ENCODE measurements at places on chromosomes 2 and 18. TPM values are rescaled to one million over a fixed set of nuclear protein-coding genes. Genes with fewer than 3 reads are reported as not detected.

DNA sequence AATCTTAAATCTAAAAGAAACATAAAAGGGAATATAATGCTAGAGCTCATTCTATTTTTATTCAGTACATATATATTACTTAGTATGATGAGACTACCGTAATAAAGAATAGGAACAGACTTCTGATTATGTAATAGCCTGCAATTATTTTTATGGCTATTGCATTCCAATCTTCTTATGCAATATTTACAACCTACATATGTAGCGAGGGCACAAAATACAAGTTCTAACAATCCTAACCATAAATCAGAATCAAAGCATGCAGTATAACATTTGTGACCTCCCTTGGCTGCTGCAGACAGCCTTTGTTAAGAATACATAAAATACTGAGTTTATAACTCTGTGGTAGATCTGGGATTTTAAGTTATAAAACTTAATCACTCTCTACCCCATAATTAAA, 177.6 kb downstream of the BABAM2 start:
- H3K27ac ChIP-seq, result no peak overlapping the region
- peaks cover 11% of the 10 kb centered on the region for H3K4me1 ChIP-seq
- H3K27me3 ChIP-seq, result no peaks in the 10 kb centered on the region

DNA sequence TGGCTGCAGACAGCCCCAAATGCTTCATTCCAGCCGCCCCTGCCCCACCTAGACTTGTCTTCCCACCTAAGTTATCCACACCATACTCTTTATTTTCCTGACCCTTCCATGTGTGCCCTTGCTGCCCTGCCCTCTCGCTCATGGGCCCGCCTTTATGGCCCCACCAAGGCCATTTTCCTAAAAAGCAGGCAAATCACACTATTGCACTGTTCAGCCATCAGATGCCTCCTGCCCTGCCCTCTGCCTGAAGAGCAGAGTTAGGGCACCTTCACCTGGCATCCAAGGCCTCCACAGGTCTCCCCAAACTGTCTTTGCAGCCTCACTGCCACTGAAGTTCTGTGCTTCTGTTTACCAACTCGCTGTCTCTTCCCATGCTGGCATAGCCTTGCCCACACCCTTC, 496.7 kb downstream of the EIPR1 start:
- H3K4me3 ChIP-seq, result no peak overlapping the region
- H3K27me3 ChIP-seq, result no peaks in the 10 kb centered on the region
- no peaks in the 10 kb centered on the region for H3K4me1 ChIP-seq
- no peak for DNase-seq
- H3K36me3 ChIP-seq, result no peaks in the 10 kb centered on the region

- H3K27me3 ChIP-seq, result peaks cover 3% of the 10 kb centered on the region
- H3K36me3 ChIP-seq, result no peaks in the 10 kb centered on the region
- no peaks in the 10 kb centered on the region for H3K4me1 ChIP-seq
- no peak overlapping the region for H3K27ac ChIP-seq
- no peak overlapping the region for H3K4me3 ChIP-seq
- no peak for DNase-seq
Observed at GRCh38 chr2:191434072-191434471, 188.9 kb downstream of the MYO1B start.

DNA sequence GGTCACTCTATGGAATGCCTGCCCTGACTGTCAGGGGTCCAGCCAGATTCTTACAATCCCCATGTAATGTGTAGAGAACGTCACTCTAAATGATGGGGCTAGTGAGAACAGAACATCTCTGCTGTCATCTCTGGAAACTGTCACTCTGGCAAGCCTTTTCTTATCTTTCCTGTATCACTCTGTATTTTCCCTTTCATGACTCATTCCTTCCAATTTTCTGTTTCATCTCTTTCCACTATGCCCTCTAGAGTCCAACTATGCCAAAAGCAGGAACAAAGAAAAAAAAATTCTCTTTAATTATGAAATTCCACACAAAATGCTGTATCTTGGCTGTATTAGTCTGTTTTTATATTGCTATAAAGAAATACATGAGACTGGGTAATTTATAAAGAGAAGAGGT, 608.8 kb downstream of the ADCYAP1 start:
- no peak for DNase-seq
- no peaks in the 10 kb centered on the region for H3K4me1 ChIP-seq
- no peak overlapping the region for H3K27ac ChIP-seq
- H3K36me3 ChIP-seq, result no peaks in the 10 kb centered on the region
- no peak overlapping the region for H3K4me3 ChIP-seq

- no peaks in the 10 kb centered on the region for H3K27me3 ChIP-seq
- peak; percentile 55 for DNase-seq
- H3K4me1 ChIP-seq, result peaks cover 54% of the 10 kb centered on the region
- peak within 1 kb of the TSS; percentile 98 for H3K27ac ChIP-seq
Observed at GRCh38 chr2:240567872-240568677, at the start of gene RNPEPL1. TSS of gene RNPEPL1 (plus strand) at chr2:240568484. CDS start at chr2:240568587, 103 bp downstream.

GRCh38 chr2:96485751-96486651, 19.2 kb downstream of the NEURL3 start:
- H3K4me3 ChIP-seq, result peak overlapping the region; percentile 95
- H3K4me1 ChIP-seq, result peaks cover 47% of the 10 kb centered on the region
- peak; percentile 93 for DNase-seq
- no peaks in the 10 kb centered on the region for H3K27me3 ChIP-seq
- H3K27ac ChIP-seq, result peak overlapping the region; percentile 99
- H3K36me3 ChIP-seq, result peaks cover 9% of the 10 kb centered on the region

DNA sequence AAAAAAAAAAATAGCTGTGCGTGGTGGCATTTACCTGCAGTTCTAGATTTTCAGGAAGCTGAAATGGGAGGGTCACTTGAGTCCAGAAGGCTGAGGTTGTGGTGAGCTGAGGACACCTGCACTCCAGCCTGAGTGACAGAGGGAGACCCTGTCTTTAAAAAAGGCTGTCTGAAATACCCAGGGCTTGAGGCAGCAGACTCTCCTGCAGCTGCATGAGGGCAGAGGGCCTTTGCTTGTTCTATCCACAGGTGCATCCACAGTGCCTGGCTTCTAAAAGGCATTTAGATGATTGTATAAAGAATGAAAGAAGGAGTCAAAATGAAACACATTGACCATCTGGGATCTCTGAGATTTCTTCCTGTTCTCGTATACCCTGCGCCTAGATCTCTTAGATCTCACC, 152.9 kb downstream of the MGAT5 start:
- H3K27me3 ChIP-seq, result no peaks in the 10 kb centered on the region
- no peak overlapping the region for H3K4me3 ChIP-seq
- H3K4me1 ChIP-seq, result peaks cover 35% of the 10 kb centered on the region
- H3K27ac ChIP-seq, result no peak overlapping the region
- peaks cover 14% of the 10 kb centered on the region for H3K36me3 ChIP-seq

DNA sequence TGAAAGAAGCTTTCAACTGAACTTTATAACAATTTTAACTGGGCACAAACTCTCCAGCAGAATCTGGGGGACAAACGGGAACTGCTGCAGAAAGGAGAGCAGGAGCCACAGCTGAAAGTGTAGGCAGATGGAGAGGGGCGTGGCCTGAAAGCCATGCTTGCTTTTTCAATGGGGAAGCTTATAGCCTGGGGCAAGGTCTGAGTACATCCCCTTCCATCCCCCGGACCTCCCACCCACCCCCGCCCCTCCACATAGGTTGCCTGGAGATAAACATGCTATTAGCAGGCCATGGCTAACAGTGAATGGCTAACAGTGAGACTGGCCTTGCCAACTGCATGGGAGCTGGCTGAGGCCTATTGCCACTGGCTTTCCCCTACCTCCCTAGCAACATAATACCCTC, 317.9 kb upstream of the TANK start:
- no peak for DNase-seq
- H3K4me1 ChIP-seq, result no peaks in the 10 kb centered on the region
- H3K36me3 ChIP-seq, result peaks cover 7% of the 10 kb centered on the region
- no peak overlapping the region for H3K4me3 ChIP-seq
- no peak overlapping the region for H3K27ac ChIP-seq
- H3K27me3 ChIP-seq, result no peaks in the 10 kb centered on the region

- no peak overlapping the region for H3K4me3 ChIP-seq
- H3K27me3 ChIP-seq, result peaks cover 8% of the 10 kb centered on the region
- no peaks in the 10 kb centered on the region for H3K4me1 ChIP-seq
- no peak for DNase-seq
Observed at GRCh38 chr2:33167622-33168245, 221.0 kb downstream of the LTBP1 start.

DNA sequence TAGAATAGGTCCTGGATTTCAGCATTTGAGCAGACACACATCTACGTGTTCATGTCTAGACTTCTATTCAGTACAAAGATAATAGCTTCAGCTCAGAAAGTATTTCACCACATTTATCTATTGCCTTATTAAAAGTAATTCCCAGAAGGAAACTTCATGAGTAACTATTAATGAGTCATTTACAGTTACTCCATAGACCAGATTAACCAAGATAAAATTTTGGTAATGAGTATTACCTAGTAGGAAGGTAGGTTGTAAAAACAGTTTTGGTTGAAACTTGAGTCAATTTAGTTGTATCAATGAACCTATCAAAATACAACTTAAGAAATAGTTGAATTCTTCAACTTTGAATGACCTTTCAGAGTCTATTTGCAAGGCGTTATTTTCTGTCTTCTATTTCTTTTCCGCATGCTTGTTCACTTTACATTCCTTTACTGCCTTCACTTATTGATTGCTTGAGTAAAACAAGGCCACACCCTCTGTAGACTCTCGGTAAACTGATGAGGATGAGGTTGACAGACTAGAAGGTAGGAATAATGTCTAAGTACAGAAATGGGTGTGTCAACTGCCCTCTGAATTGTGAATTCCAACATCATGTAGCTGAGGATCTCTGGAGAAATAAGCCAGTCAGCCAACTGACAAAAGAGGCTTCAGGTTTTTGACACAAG, 1165.6 kb upstream of the ZEB2 start:
- H3K4me3 ChIP-seq, result no peak overlapping the region
- H3K27me3 ChIP-seq, result no peaks in the 10 kb centered on the region
- no peaks in the 10 kb centered on the region for H3K36me3 ChIP-seq
- no peak overlapping the region for H3K27ac ChIP-seq
- no peak for DNase-seq

DNA sequence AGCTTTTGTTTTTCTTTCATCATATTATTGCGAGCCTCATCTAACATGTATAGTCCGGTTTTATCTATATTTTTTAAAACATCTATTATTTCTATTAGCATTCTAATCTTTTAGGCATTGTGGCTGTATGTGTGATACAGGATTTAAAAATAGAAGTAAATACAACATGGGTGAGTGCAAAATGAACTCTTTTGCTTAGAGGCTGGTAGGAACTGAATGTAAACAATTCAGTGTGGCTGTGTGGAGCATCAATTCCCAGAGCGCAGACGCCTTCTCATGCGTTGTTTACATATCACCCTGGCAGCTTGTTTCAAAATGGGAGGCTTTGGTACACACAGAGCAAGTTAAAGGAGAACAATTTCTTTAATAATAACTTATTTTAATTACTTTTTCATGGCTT, 836 bp downstream of the DTNA start:
- H3K27ac ChIP-seq, result no peak overlapping the region
- H3K36me3 ChIP-seq, result no peaks in the 10 kb centered on the region
- no peak overlapping the region for H3K4me3 ChIP-seq
- no peaks in the 10 kb centered on the region for H3K4me1 ChIP-seq
- DNase-seq, result no peak

- no peak for DNase-seq
- H3K27me3 ChIP-seq, result no peaks in the 10 kb centered on the region
- H3K36me3 ChIP-seq, result peaks cover 47% of the 10 kb centered on the region
- peak overlapping the region; percentile 82 for H3K27ac ChIP-seq
Observed at GRCh38 chr18:2606335-2606734, 35.0 kb downstream of the NDC80 start.

GRCh38 chr2:223602972-223603371, 811 bp upstream of the SCG2 start:
- H3K4me1 ChIP-seq, result no peaks in the 10 kb centered on the region
- no peak overlapping the region for H3K27ac ChIP-seq
- peaks cover 5% of the 10 kb centered on the region for H3K27me3 ChIP-seq
- no peaks in the 10 kb centered on the region for H3K36me3 ChIP-seq

GRCh38 chr2:232315049-232315922, 63.3 kb upstream of the ALPP start:
- peaks cover 76% of the 10 kb centered on the region for H3K4me1 ChIP-seq
- H3K36me3 ChIP-seq, result peaks cover 13% of the 10 kb centered on the region
- peak; percentile 89 for DNase-seq

DNA sequence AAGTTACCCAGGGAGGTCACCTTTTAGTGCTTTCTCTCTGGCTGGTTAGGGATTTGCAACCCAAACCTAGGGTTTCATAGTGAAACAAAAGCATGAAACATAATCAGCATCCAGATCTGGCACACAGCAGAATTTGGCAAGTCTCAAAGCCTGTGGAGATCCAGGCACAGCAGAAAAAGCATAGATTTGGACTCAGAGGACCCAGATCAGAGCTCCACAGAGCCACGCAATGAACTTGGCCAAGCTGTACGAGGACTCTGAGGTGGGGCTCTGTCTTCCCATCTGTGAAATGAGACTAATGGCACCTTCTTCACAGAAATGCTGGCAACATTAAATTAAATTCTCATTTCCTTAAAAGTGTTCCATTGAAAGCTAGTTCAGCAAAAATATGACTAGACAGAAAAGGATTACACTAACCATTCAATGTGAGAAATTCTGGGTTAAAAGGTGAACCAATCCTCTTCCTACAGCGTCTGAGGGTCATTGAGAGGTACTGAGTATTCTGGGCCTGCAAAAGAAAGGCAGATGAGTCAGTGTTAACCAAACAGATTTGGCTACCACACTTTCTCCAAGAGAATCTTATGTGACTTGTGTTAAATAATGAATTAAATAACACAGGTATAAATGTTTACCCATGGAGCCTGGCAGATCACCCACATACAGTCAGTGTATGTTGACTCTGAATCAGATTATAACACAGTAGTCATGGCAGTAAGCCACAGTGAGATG, 266.3 kb downstream of the MREG start:
- H3K4me1 ChIP-seq, result peaks cover 74% of the 10 kb centered on the region
- no peak for DNase-seq
- no peaks in the 10 kb centered on the region for H3K36me3 ChIP-seq
- no peaks in the 10 kb centered on the region for H3K27me3 ChIP-seq

DNA sequence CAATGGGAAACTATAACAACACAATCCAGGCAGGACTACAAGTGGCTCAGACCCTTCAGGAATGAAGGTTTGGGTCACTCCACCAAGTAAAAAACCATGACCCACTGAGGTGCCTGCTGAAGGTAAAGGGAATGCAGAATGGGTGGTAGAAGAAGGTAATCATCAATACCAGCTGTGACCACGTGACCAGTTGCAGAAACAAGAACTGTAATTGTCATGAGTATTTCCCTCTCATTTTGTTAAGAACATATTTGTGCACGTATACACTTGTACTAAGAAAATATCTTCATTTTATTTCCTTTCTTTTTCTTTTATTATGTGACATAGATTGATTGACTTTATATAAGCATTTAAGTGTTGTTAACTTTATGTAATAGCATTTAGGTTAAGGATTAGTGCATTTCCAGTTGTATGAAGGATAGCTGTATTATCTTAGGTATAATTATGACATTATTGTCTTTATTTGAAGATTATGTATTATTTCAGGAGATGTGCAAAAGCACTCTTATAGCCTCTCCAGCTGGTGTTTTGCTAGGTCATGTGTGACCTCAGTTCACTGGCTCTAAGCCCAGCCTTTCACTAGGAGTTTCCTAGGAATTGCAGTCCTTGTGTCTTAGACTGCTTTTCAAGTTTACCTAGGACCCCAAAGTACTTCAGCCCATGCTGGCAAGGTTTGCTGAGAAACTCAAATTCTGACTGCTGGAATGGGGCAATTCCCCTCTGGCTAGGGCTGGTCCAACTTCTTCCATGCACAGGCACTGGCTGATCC, 125.7 kb upstream of the DPP10 start:
- H3K27ac ChIP-seq, result no peak overlapping the region
- no peaks in the 10 kb centered on the region for H3K4me1 ChIP-seq

Gene IL1RL2
- 1.7 TPM for total RNA-seq

Gene CD8B
- 0.57 TPM for total RNA-seq

Gene RAD51AP2
- total RNA-seq, result not detected

Gene VWC2L
- total RNA-seq, result not detected

Gene CCDC150
- total RNA-seq, result 13.9 TPM

Gene GKN1
- not detected for total RNA-seq

Gene KCNIP3
- not detected for total RNA-seq

Gene IL36G
- not detected for total RNA-seq

Gene AMER3
- not detected for total RNA-seq

Gene DUSP2
- total RNA-seq, result 522 TPM

All from activated CD4-positive, alpha-beta memory T cell treated with anti-CD3 and anti-CD28 coated beads for 36 hours (primary cell).